ENCODE measurements at places on chromosomes 4 and X.

- DNase-seq = peak; percentile 32
Measured at GRCh38 chr4:99383833-99384392, 31.4 kb upstream of the ADH1C start.

DNA sequence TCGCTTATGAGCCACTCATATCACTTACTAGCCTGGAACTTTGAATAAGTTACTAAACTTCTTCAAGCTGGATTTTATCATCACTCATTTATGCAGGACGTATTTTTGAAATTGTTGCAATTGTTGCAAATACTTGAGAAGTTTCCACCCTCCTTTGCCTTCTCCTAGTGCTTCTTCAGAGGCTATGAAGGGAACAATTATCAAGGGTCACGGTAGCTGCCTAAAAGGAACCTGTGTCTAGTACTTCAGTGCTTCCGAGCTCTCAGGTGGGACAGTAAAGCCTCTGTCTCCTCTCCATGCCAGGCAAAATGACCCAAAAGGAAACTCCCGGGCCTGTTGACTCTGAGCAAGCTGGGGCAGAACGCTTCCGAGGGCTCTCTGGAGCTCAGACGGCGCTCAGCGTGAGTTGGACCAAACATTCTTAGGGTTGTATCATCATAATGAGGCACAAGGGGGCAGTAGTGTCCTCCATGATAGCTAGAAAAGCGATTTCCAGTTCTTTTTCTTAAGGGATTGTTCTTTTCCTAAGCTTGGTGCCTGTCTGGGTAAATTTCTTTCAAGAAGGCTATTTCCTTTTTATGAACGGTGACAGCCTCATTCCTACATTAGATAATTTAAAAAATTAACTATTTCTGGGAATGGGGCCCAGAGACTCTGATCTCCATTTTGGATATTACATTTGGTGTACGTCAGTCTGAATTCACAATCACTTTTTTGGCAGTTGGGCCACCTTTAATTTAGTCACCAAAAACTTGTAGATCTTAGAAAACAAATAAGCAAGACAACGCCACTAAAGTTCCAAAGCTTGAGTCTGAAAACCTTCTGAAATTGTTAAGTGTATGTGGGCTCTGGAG, 73.1 kb downstream of the PACRGL start:
- DNase-seq = no peak

DNA sequence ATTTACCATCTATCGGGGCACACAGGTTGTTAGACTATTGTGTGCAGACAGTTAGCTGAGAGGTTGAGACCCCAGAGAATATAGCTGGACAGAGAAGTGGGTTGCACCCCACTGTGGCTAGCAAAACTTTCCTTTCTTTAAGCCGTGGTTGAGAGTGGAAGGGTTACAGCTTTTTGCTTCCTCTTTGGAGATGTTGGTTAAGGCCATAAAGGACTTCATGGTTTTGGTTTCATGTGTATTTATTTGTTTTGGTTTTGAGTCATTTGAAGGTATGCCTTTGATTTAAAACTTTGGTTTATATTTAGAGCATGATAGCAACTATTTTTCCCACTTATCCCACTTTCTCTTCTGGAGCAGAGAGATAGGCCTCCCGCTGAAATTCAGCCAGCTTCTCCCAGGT, 274.3 kb upstream of the IL1RAPL1 start:
- DNase-seq = no peak

- DNase-seq = no peak
Measured at GRCh38 chr4:143488687-143489086, 24.8 kb upstream of the SMARCA5 start.

- no peak for DNase-seq
Measured at GRCh38 chrX:78769101-78769755, 21.7 kb downstream of the LPAR4 start.

DNA sequence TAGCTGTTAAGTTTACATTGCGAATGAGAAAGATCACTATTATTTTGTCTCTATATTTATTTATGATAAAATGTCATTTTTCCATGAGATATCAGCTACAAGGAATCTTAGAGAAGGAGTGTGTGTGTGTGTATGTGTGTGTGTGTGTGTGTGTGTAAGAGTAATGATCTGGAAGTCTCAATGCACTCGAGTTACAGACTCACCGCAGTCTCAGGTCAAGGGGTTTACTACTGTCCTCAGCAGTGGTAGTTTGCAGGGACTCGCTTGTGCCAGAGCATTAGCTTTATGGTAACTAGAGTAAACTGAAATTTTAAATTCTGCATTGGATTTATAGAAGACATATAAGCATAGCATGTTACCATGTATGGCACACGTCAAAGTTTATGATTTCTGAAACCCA, 30.8 kb downstream of the LRP2BP start:
- no peak for DNase-seq

DNA sequence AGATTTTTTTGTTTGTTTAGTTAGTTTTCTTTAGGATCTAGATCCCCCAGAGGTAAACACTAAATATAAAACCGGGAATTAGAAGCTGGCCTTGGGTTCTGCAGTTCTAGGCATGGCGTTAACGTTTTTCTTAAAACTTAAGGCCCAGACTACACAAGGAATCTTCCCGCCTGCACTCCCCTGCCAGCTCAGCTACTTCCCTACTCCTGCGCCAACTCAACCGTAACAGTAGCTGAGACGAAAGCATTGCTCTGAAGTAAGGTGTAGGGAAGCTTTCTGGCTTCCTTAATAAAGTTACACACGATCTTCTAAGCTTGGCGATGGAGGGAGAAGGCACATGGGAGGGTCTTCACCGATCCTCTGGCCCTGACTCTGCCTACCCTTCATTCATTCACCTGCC, 37.1 kb downstream of the CPE start:
- DNase-seq = no peak

DNA sequence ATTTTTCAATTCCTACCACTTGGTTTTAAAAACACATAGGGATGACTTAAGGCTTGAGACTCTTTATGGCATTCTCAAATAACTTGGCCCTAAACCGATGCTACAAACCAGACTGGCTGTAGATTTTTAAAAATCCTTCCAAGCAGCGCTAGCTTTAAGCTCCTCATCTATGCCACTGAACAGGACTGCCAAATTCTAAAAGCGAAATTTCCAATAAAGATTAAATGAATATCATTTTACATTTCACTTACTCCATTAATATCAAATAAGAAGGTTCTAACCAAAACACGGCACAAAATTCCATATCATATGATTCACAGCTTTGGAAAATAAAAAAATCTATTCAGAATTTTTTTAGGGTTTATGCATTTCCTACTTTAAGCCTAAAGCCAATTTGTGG, 134.2 kb downstream of the FANCB start:
- DNase-seq = no peak

- DNase-seq = no peak
Measured at GRCh38 chrX:118862091-118862490, 38.5 kb downstream of the ZCCHC12 start.

DNA sequence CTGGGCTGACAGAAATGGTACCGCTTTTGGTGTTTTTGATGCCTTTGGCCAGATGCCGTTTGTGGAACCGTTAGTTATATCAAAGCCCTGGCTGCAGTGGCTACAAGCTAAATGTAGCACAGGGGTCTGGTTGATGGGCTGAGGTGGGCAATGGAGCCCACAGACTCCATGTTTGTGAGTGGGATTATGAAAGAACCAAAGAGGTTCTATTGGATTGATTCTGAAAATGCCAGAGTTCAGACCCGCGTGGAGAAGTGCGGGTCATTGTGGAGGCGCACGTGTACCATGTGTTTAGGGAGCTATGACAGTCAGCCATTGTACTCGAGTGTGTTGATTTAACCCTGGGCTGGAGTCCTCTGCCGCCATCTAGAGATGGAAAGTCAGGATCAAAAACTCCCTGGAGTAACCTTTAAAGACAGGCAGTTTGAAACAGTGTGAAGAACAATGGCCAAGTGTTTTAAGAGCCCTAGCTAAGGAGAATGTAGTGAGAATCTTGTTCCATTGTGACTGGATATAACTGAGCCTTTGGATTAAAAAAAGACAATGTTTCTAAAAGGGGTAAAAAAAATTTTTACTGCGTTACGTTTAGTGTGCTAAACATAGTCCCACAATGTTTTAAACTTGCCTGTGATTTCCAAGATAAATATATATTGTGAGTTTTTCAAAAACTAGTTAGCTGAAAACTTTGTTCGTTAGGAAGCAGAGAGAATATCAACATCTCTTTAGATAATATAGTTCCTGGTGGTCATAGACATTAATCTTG, 12.7 kb downstream of the ART3 start:
- DNase-seq = no peak

DNA sequence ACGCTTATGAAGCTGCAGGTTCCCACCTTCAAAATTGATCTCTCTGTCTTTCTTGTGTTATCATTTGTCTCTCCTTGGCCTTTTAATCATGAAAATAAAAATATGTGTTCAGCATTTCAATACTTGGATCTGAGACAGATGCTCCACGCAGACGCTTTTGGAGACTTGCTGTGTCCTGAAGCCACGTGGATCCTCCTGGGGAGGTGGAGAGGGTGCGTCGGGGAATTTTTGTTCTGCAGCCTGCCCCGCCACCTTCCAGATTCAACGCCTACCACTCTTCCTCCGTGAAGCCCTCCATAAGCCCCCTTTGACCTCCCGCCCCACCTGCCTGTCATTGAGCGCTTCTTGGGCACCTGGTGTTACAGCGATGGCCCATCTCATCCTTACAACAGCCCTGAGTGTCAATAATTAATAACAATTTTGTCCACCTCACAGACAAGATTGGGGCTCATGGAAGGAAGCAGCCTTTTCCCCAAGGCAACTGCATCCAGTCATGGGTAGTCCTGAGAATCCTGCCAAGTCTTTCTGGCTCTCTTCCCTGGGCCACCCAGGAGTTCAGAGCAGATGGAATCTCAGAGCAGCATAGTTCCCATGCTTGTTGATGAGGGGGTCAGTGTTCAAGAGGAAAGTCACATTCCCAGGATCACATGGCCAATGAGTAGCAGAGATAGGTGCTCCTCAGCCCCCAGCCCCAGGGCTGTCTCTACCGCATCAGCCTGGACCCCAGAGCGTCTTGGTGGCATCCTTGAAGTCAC, 172.6 kb upstream of the PSAPL1 start:
- DNase-seq = no peak

DNA sequence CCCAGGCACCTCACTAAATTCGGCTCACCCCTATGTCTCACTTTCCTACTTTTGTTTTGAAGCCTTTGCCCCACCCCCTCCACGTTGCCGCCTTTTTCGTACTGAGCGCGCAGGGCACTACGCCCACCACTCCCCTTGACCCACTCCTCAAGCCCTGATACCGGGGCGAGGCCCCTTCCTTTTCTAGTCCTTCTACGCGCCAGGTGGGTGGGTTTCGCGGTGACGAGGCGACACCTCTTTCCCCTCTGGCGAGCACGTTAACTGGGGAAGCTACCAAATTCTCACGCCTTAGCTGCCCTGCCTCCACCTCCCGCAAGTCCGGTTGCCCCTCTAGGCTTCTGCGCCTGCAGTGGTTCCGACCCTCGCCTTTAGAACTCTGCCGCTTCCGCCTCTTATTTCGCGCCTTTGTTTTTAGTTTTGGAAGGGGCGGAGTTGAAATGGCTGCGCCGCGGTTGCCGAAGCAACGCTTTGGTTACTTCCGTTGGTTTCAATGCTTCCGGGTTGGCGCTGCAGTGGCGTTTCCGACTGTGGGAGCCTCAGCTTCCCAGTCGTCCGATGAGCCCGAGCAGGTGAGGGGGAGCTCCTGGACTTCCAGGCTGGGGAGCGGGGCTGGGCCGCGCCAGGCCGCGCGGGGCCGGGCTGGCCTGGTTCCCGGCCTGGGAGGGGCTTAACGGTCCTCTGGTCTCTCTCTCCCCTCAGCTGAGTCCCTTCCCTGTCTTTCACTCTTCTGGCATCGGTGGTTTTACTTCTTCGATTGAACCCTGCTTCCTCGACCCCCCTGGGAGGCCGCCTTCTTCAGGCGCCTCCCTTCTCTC, at the start of gene SLC25A14:
TSS of gene SLC25A14 (plus strand) at position 512 of the 815 bp plus-strand sequence. CDS start 360 bp downstream, outside the sequence.
- DNase-seq = peak; percentile 90

DNA sequence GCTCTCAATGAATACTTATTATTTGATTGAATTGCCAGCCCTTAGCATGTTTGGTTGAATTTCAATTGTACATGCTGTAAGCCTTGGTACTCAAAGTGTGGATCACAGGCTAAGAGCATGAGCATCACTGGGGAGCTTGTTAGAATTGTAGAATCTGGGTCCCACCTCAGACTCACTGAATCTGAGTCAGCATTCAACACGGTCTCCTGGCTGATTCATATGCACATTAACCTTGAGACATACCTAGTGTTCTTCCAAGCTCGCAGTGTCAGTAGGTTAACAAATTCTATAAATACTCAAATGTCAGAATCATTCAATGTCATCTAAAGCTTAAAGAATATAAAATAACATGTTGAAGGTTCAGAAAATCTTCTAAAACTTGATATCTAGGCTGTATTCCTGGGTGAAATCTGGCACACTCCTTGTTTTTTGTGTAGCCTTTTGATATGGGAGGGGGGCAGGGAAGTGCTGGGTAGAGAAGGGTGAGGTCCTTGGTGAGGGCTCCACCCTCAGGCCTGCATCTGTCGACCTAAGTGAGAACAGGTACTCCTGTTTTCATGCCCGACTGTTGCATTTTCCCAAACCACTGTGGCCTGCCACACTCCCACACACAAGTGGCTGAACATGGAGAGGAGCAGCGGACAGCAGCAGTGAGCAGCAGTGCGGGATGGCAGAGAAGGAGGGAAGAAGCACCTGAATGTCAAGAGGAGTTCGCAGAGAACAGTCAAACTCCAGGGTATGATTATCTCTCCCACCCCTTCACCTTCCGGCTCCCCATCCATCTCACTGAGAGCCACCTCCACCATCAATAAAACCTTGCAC, 529.6 kb upstream of the IGFBP7 start:
- no peak for DNase-seq

DNA sequence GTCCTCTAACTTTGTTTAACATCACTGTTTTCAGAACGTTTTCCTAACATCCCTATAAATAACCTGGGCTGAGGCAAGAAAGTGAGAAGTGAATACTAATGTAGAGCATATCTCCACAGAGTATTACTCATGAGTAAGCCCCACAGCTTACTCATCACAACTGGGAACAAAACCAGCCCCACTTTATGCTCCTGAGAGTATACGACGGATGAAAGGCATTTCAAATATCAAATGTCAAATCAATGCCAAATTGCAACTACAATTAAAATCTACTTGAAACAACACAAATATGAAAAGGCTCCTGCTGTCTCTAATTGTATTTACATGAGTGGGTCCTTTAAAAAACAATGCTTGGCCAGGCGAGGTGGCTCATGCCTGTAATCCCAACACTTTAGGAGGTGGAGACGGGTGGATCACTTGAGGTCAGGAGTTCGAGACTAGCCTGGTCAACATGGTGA, 41.2 kb downstream of the SH3RF1 start:
- DNase-seq = no peak

GRCh38 chrX:68929332-68930150, 100.7 kb downstream of the EFNB1 start:
- DNase-seq = peak; percentile 60

- no peak for DNase-seq
Measured at GRCh38 chrX:46953137-46953527, 40.9 kb downstream of the JADE3 start.

All from right cardiac atrium (tissue), 5 donors.